CD8-positive, alpha-beta T cell (primary cell): ENCODE measurements at places on chromosomes 12 and 14. TPM values are rescaled to one million over a fixed set of nuclear protein-coding genes. Genes with fewer than 3 reads are reported as not detected.

The SLC17A8 gene
- not detected for total RNA-seq

The NKX2-8 gene
- not detected for total RNA-seq

- no peak for DNase-seq
Measured at GRCh38 chr14:72423957-72424356, 469.9 kb downstream of the DPF3 start.

- DNase-seq = no peak
Measured at GRCh38 chr12:20101046-20101445, 267.3 kb upstream of the PDE3A start.

- DNase-seq = no peak
Measured at GRCh38 chr12:113909776-113910420, 56.2 kb downstream of the RBM19 start.

- no peak for DNase-seq
Measured at GRCh38 chr12:10741845-10742244, 18.7 kb upstream of the YBX3 start.
